ENCODE measurements at places on chromosomes 5 and 9.

GRCh38 chr9:79325501-79325900, 246.3 kb upstream of the TLE4 start:
- no peak for DNase-seq

GRCh38 chr5:119435436-119436132, 16.7 kb upstream of the HSD17B4 start:
- no peak for DNase-seq

DNA sequence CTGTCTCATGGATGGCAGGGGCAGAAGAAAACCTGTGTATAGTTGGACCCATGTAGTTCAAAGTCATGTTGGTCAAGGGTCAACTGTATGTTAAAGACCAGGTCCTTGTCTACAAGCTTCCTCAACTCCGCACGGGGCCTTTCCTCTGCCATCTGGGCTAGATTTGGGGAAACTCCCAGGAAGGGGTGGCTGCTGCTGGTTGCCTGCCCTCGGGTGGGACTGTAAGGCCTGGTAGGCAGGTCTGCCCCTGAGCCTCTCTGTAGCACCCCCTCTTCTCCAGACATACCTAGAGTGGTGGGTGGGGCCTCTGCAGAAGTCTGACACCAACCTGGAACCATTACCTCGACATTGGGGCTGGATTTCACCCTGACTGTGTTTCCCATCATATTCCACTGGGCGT, 15.2 kb downstream of the ENHO start:
- DNase-seq: no peak

- DNase-seq: no peak
These were observed 94.4 kb downstream of the GAPVD1 start for GRCh38 chr9:125356032-125356431.

DNA sequence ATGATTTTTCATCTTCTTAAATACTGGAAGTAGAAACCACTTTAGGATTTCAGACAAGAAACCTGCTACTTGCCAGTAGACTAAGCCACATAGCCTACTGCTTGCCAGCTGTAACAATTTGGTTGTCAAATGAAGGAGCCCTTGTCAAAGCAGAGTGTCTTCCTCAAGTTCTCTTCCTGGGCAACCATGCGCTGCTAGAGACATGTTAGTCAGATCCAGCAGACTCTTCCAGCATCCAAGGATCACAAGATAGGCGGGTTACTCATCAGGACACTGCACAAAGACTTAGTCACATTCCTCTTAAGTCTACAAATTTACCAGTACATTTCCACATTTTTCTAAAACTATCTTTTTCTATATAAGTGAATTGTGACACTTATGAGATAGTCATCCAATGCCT, 24.4 kb downstream of the SKIC3 start:
- DNase-seq: no peak

- DNase-seq: no peak
These were observed 46.1 kb upstream of the IL7R start for GRCh38 chr5:35810601-35811000.

- no peak for DNase-seq
These were observed 257.6 kb downstream of the FAM114A2 start for GRCh38 chr5:153780876-153781705.

DNA sequence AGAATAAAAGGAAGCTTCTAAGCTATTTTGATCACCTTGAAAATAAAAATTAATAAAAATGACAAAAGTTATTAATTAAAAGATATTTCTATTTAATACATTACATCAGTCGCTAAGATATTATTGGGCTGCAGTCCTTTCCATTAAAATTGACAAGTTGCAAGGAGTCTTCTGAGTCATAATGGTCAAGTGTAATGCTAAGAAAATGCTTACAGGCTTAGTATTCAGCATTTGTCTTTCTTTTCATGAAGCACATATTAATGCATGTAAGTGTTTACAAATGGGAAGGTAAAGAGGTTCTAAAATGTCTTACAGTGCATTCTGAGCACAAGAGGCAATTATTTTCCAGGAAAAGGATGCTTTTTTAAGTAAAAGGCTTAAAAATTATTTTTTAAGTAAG, 17.3 kb downstream of the SPINK9 start:
- no peak for DNase-seq

DNA sequence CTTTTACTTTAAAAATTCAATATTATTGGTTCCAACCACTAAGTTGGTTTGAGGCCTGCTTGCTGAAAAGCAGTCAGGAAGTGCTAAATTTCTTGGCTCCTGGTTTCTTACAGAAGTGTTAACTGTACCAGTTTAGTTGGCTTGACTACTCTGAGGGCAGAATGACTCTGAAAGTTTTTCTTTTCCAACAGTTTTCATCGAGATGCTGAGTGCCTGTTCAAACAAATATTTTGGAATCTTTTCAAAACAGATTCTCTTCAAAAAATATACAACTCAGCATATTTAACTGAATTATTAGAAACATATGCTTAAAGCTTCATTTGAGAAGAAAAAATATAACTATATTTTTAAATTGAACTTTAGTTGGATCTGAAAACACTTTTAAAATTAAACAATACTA, 37.0 kb downstream of the SLC38A9 start:
- DNase-seq: no peak

- DNase-seq: no peak
These were observed 11.3 kb upstream of the TMEM141 start for GRCh38 chr9:136779808-136780207.

GRCh38 chr9:117587263-117587662, 116.9 kb upstream of the TLR4 start:
- DNase-seq: no peak

- no peak for DNase-seq
These were observed 31.2 kb downstream of the NANS start for GRCh38 chr9:98087420-98088354.

DNA sequence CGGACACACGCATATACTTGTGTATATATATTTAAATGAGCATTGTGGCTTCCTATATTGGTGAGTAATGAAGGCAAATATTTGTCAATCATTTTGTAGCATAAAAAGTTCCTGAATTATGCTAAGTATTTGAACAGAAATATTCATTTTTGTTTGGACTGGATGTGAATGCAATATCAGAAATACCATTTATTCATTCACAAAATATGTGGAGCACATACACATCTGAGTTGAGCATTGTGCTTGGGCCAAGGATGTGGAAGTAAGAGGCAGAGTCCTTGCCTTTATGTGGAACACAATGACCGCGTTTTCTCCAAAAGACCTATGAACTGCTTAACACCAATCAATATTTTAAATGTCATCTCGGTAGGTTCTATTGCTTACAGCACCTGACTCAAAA, 1086.5 kb downstream of the NR2F1-AS1 start:
- DNase-seq: no peak

- peak; percentile 76 for DNase-seq
These were observed 30.2 kb upstream of the DUSP1 start for GRCh38 chr5:172801179-172801671.

- peak; percentile 62 for DNase-seq
These were observed 104.3 kb downstream of the PHF2 start for GRCh38 chr9:93680443-93681268.

DNA sequence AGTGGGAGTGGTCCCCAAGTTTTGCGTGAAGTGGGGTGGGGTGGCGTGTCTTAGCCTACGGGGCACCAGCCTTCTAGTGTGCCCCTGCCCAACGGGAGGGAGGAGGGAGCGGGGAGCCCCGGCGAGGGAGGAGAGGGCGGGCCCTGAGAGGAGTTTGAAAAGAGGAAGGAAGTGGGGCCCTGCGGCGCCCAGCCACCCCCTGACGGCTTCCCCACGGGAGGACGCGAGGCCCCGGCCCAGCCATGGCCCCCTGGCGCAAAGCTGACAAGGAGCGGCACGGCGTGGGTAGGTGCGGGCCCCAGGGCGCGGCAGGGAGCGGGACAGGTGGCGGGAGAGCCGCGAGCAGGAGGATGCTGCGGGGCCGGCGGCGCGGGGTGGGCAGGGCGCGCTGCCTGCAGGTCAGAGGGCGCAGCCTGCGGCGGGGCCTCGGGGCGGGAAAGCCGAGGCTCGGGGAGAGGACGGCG, at the start of gene DOCK2:
Gene DOCK2, plus strand, starts transcription at position 191 of the 464 bp plus-strand sequence. Its CDS starts 52 bp downstream, at position 243.
- no peak for DNase-seq

GRCh38 chr5:1783216-1783554, 16.5 kb downstream of the MRPL36 start:
- no peak for DNase-seq

DNA sequence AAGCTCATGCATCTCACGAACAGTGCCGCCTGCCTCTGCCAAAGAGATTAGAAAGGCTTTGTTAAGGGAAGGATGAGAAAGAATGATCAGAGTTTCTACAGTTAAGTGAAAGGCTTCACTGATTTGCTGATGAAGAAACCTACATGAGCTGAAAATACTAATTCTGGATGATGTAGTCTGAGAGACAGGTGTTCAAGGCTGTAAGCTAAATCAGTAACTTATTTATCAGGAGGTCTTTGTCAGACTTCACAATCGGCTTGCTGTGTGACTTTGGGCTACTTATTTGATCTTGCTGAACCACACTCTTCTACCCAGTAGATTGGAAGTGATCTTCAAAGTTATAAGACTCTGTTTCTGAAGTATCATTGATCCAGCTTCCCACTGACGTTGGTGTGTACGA, 264.2 kb downstream of the RAB3C start:
- DNase-seq: no peak

DNA sequence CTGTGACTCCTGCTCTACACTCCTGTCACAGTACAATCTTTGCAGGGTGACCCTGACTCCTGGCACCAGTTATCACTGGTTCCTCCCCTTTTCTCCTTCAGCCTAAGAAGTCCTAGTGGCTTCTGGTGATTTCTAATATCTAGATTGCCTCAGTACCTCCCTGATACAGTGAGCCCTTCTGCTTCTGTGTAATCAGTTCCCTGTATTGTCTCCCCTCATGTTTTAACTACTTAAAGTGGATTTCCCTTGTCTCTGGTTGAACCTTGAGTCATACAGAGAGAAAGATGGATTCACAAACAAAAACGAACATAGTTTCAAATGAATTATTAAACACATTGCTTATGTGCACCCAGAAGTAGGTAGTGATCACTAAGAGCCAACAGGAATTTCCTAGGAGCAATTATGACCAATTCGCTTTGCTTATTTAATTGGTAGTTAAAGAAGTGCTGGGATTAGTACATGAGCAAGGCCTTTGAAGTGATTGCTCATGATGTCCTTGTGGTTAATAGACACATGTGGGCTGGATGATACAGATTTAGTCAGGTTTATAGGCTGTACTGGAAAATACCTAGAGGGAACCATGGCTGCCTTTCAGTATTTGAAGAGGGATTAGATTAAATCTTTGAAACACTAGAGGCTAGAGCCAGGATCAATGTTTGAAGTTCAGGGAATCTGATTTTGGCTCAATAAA, 145.8 kb upstream of the MEF2C start:
- no peak for DNase-seq

GRCh38 chr5:90287036-90287435, 122.5 kb downstream of the CETN3 start:
- no peak for DNase-seq

DNA sequence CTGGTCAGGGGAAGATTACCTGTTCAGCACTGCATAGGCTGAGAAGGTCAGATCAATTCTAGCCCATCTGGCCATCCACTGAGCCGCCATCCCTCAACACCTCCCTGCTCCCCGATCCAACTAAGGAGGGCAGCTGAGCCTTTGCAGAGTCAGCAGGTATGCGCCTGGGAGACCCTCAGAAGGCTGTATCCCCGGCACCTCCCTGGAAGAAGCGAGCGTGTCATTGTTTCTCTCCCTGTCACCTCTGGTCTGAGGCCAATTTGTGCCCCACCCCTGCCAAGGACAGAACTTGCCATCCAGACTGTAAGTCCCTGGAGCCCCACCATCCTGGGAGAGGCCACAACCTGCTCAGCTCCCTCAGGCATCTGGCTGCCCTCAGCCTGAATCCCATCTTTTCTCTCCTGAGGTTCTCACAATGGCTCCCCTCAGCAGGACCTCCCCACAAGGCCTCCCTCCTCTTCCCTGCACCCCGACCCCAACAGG, 2.6 kb downstream of the CLTB start:
- DNase-seq: no peak

DNA sequence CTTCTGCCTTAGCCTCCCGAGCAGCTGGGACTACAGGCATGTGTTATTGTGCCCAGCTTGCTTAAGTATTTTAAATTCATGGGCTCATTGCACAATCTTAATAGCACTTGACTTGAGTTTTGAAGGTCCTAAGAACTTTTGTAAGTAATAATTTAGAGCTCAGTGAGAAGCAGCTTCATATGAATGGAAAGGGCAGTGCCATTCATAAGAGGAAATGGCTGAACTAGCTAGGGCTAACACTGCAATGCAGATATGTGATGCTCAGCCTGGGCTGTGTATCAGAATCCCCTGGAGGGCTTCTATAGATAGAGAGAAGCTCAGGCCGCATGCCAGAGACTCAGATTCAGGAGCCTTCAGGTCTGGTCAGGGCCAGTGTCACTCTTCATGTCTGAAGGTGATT, 295.5 kb upstream of the DAP start:
- DNase-seq: no peak

GRCh38 chr9:117926031-117926658, 221.9 kb downstream of the TLR4 start:
- no peak for DNase-seq

DNA sequence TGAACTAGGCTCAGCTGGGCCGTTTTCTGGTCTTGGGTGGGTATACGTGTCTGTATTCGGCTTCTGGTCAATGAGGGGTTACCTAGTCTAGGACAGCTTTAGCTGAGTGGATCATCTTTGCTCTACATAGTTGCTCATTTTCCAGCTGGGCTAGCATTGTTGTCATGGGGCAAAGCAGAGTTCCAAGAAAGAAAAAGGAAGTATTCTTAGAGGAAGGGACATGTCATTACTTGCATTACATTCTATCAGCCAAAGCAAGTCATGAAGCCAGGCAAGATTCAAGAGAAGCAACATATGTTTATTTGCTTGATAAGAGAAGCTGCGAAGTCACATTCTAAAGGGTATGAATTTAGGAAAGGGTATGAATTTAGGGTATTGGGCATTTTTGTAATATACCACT, 396.5 kb downstream of the ZNF608 start:
- DNase-seq: no peak

- no peak for DNase-seq
These were observed 418.6 kb upstream of the GRAMD2B start for GRCh38 chr5:126004636-126005035.

DNA sequence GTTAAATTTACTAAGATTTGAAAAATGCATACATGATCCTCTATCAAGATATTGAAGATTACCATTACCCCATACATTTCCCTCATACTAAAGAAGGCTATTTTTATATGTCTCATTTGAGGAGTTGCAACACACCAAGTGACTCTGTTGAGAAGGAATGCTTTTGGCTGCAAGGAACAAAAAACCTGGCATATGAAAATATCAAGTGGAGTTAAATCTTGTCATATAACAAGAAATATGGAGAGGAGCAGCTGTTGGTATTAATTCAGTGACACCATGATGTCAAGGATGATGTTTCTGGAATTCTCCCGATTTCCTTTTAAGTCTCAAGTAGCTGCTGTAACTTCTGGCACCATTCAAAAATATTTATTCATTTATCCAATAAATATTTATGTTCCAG, 193.8 kb downstream of the CSNK1G3 start:
- DNase-seq: no peak

Measured in coronary artery (tissue), 2 donors.